ENCODE measurements at places on chromosomes 11 and 22. TPM values are rescaled to one million over a fixed set of nuclear protein-coding genes. Genes with fewer than 3 reads are reported as not detected.
A peak's percentile ranks its signal among the peaks of the same experiment; 100 is the strongest.

- DNase-seq, result no peak
Measured at GRCh38 chr11:78192223-78192719, 3.6 kb downstream of the USP35 start.

GRCh38 chr11:76251576-76251975, 45.3 kb upstream of the WNT11 start:
- DNase-seq, result no peak

- peak; percentile 82 for DNase-seq
Measured at GRCh38 chr11:14029971-14030920, 67.7 kb downstream of the SPON1 start.

GRCh38 chr11:10122326-10123197, 171.5 kb downstream of the SBF2 start:
- peak; percentile 13 for DNase-seq

DNA sequence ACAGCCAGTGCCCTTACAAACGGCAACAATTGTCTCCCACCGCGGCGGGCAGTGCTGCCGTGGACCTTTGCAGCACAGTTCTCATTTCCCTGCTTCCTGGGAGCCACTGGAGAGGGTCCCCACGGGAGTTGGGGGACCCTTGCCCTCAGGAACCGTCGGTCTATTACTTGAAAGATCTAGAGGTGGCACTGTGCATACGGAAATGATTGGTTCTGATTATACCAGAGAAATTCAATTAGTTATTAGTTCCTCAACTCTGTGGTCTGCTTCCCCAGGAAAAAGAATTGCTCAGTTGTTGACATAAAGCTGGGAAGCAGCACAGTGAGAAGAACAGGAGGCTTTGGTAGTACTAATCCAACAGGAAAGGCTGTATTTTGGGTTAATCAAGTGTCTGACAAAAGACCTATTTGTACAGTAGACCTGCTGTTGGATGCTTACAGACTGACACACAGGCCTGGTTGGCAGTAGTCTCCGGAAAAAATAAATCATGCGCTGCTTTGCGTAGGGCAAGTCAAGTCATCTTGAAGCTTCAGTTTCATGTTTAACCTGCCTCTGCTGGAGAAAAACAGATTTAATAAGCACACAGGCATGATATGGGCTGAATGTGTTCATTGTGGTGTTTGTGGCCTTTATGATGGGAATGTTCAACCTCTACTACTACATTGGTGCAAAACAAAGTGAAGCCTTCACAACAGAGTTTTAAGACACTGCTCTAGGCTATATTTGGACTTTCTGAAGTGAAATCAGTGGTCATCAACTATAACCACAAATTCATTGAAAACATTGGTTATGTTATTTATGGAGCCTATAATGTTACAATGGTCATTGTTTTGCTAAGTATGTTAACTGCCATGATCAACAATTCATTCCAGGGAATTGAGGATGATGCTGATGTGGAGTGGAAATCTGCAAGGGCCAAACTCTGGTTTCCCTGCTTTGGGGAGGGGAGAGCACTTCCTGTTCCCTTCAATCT, 54.6 kb upstream of the SC5D start:
- DNase-seq, result peak; percentile 8

DNA sequence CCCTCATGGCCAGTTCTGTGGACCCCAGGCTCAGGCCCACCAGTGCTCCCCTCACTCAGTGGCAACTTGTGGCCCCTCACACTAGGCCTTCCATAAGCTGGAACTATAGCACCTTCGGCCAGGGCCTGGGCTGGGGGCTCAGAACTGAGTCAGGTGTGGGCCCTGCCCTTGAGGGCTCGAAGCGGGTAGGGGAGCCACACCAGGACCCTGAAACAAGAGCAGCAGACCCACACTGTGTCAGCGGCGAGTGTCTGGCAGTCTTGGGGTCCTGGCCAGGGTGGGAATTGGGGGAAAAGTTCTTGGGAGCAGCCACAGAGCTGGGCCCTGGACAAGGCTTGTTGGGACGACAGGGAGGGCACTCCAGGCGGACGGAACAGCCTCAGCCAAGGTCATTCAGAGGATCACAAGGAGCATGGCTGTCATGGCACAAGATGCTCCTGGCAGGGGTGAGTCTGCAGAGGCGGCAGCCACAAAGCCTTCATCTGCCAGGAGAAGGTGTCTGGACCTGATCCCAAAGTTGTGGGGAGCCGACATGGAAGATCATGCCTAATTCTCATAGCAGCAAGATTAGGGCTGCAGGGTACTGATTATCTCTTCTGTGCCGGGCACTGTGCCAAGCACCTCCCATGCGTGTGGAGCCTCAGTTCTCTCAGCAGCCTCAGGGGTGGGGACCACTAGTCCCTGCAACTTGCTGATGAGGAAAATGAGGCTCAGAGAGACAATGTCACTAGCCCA, 50.7 kb downstream of the SHISAL1 start:
- peak; percentile 56 for DNase-seq

GRCh38 chr22:45645526-45646414, 25.9 kb upstream of the ATXN10 start:
- DNase-seq, result peak; percentile 70

GRCh38 chr22:19002684-19003038, 66.6 kb upstream of the PRODH start:
- no peak for DNase-seq

- DNase-seq, result no peak
Measured at GRCh38 chr22:44670220-44670988, 31.6 kb upstream of the PRR5 start.

DNA sequence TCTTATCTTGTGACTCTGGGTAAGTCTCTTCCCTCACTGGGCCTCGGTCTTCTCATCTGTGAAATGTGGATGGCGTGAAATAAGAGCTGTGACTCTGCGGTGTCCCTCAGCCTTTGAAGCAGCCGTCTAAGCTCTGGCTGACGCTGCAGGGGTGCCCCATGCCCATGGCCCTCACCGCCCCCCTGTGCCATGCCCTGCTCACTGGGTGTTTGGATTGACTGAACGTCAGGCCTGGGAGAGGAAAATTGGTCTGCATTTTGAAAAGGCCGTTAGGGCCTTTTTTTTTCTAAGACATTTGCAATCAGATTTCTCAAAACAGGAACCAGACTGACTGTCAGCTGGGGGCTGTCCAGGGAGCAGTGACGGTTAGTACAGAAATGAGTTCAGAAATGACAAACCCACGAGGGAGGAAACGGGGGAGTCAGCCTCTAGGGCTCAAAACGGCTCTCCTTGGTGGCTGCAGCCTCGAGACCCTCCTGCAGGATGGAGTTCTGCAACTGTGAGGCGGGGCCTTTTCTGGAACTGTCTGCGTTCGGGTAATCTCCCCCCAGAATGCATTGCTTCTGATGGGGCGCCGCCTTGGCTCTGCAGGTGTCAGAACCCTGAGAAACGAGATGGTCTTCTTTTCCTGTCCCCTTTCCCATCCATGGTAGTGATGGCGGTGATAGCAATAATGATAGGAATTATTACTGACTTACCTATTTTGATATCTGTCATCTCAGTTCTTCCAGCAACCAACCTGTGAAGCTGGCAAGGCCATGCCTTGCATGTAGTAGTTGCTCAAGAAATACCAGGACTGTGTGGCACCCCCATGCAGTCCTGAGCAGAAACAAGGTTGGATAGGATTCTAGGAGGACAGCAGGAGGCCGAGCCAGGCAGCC, 2.0 kb downstream of the GRK2 start:
- no peak for DNase-seq

- no peak for DNase-seq
Measured at GRCh38 chr11:115845872-115846271, 341.7 kb upstream of the CADM1 start.

- DNase-seq, result no peak
Measured at GRCh38 chr11:34234086-34234740, 123.6 kb downstream of the ABTB2 start.

DNA sequence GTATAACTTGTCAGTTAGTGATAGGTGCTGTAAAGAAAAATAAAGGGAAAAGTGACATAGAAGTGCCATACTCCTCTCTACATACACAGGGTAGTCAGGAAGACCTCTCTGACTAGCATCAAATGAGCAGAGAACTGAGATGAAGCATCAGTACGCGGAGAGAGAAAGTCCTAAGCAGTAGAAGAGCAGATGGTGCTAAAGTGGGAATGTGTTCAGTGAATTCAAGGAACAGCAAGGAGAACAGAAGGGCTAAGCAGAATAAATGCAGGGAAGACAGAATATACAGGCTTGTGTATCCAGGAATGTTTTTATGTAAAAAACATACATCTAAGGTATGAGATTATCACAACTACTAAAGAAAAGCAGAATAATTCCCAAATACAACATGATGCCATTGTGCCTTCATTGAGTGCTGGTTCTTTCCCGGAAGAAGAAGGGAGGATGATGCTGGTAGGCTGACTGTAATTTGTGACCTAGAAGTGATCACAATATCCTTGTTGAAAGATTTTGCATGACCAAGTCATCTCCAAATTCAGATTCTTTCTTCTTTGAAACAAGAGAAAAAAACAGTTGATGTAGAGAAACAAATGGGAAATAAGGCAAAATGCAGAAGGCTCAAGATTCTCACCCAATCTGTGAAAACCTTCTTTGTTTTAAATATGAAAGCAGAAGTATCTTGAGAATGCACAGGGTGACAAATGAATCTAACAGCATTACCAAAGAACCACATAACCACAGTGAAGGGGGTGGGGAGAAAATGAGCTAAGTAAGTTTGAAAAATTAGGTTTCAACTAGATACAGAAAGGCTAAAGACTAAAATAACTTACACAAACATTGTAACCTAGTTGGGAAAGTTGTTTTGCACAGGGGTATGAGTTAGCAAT, 20.5 kb downstream of the MRE11 start:
- DNase-seq, result no peak

DNA sequence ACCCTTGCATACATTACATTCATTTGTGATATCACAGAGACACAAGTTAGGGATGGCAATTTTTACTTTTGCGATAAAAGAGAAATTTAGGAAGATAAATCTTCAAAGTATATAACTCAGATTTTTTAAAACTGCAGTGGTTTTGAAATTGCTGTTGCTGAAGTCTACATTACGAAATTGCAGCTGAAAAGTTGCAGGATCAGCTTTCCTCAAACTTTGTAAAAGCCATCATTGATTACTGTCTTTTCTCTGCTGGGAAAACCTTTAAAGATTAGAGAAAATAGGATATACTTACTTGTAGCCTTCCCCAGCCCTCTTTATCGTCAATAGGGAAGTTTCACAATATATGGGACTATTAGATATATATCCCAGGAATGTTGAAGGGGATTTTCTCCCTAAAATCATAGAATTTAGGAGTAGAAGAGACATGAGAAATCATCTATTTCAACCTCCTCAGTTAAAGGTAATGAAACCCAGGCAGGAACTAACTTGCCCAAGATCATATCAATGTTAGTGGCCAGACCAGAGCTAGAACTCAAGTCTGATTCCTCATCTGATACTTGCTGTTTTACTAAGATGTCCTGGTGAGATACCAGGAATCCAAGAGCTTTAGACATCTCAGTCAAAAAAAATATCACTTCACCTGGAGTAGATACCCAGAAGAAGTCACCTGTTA, 10.4 kb upstream of the AGBL2 start:
- no peak for DNase-seq

DNA sequence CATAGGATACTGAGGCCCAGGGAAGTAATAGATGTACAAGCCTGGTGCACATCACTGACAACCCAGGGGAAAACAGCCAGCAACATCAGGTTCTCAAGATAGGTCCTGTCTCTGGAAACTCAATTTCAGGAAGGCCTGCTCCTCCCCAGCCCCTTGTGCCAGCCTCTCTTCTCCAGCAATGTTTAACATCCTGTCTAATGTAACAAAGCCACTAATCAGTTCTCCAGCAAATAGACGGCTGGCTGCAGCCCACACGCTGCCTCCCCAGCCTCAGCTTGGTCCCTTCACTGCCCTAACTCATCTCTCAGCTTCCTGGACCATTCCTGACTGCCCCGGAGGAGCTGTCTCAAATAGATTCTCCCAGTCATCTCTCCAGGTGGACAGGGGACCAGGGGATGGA, 37.8 kb downstream of the RPL27A start:
- DNase-seq, result no peak

GRCh38 chr22:47386812-47387510, 624.5 kb downstream of the TBC1D22A start:
- DNase-seq, result no peak

GRCh38 chr11:65553301-65554001, 4.7 kb downstream of the LTBP3 start:
- no peak for DNase-seq

GRCh38 chr22:39039306-39040126, 1.1 kb upstream of the APOBEC3F start:
- no peak for DNase-seq

- no peak for DNase-seq
Measured at GRCh38 chr11:1773994-1774550, 10.3 kb upstream of the CTSD start.

GRCh38 chr22:39081598-39081997, 4.5 kb downstream of the APOBEC3G start:
- no peak for DNase-seq

DNA sequence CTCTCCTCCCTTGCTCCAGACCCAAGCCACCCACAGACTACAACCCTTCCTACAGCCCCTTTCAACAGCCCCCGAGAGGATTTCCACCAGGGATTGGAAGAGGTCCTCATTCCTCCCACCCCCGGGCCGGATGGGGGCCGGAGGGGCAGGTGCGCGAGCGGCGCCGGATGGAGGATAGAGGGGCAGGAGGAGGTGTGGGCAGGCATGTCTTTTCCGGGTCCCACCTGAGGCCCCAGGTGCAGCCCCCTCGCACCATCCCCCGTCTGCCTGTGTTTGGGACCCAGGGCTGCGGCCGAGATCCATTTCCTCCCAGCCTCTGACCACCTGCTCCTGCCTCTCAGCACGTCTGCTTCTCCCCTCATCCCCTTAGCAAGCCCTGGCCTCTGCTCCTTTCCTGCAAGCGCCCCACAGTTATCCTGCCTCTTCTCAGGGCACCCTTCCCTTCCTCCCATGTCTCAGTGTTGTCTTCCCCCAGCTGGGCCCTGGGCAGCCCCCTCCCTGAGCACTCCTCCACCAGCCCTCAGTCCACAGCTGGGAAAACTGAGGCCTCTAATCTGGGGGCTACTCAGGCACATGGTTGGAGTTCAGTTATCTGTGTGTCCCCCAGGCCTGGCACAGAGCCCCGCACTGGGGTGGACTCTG, 19.3 kb upstream of the CBX7 start:
- no peak for DNase-seq

DNA sequence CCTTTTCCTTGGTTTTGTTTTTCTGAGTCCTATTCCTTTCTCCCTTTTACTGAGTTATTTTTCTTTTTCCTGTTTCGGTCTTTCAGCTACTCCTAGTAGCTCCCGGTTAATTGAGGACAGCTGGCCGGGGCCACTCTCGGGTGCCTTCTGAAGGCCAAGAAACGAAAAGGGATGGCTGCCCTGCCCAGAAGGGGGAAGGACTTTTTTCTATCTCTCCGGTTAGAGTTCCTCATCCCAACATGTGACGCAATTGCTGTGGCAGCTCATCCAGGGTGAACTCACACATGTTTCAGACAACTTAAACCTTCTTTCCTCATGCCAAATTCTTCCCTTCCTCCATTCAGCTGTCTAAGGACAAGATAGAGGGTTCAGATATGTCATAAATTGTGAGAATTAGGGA, 83.6 kb downstream of the PIWIL4 start:
- peak; percentile 63 for DNase-seq

- peak; percentile 66 for DNase-seq
Measured at GRCh38 chr22:41401781-41402648, 20.3 kb downstream of the TEF start.

OR10S1 gene
- total RNA-seq, result not detected

HBG2 gene
- total RNA-seq, result 8.2 TPM

GRM5 gene
- 0.51 TPM for total RNA-seq

CDCA5 gene
- 2.2 TPM for total RNA-seq

IGLL5 gene
- total RNA-seq, result 21.5 TPM

VWCE gene
- 0.65 TPM for total RNA-seq

OVOL1 gene
- 0.17 TPM for total RNA-seq

SPDYC gene
- not detected for total RNA-seq

MIAT gene
- total RNA-seq, result 5.0 TPM
